Testis (tissue), 5 donors: ENCODE measurements at places on chromosomes 16 and 17.
A peak's percentile ranks its signal among the peaks of the same experiment; 100 is the strongest.

- DNase-seq: no peak
Observed at GRCh38 chr16:71297341-71297634, 8.1 kb upstream of the CMTR2 start.

DNA sequence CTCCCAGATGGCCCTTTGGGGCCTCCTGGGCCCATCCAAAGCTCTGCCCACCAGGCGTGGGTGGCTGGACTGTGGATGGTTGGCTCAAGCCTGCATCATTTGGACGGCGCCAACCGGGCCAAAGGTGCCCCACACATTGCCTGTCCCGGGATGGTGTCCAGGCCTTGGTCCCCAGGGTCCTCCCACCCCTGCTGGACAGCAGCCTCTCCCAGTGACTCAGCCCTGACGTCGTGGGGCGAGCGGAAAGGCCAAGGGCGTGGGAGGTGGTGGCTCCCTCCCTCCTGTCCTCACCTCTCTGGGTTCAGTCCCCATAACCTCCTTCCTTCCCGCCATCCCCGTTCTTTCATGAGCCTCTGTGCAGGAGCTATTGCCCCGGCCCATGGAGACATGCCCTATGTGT is 42.1 kb upstream of the DLX4 start:
- no peak for DNase-seq

DNA sequence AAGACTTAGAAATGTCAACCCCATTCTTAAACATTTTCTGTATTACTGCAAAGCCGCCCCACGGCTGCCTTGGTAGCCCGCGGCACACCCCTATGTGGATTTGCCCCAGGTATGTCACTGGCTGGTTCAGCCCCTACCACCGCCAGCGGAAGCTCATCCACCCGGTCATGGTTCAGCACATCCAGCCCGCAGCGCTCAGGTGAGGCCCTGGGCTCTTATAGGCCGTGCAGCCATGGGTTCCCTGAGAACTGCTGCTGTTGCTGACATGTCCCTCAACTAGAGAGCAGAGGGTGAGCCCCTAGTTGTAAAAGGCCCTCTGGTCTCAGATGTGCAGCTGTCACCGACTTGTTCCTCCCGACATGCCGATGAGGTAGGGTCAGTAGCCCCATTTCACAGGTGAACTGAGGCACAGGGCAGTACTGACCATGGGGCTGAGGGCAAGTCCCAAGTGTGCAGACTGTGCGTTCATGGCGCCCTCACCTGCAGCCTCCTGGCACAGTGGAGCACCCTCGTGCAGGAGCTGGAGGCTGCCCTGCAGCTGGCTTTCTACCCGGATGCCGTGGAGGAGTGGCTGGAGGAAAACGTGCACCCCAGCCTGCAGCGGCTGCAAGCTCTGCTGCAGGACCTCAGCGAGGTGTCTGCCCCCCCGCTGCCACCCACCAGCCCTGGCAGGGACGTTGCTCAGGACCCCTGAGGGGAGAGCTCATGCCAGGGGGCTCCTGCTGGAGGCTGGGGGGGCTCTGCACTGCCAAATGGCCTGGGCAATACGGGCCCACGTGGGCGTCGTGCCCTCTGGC is 8.7 kb downstream of the CYBC1 start:
- DNase-seq: no peak

DNA sequence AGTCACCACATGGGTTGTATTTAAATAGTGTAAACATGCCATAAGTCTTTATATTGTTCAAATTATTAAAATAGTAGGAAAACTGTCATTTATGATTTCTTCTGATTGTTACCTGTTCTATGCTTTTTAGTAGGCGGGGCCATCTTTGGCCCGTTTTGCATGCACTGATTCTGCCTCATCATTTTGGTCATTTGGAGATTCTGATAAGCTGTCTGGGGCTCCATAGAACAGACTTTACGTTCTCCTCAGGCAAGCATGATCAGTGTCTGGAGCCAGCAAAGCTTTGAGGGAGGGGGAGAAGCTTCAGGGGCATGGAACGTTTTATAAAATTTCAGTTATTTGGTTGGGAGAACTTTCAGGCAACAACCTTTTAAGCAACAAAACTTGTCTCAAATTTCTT is 8.8 kb downstream of the NDEL1 start:
- DNase-seq: no peak

- no peak for DNase-seq
Observed at GRCh38 chr17:10161386-10161785, 37.0 kb downstream of the GAS7 start.

DNA sequence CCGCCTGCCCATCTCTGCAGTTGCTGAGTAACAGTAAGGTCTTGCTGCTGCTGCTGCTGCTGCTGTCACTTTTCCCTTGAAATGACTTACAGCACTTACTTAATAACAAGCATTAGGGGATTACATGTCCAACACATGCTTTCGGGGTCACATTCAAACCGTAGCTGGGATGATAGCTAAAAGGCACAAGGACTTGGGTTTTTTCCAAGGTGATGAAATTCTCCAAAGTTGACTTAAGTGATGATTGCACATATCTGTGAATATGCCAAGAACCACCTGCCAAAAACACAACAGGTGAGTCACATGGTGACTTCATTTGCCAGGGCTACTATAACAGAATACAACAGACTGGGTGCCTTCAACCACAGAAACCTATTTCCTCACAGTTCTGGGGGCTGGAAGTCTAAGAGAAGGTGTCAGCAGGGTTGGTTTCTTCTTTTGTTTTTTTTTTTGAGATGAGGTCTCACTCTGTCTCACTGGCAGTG is 121.9 kb upstream of the TNRC6C start:
- no peak for DNase-seq

GRCh38 chr16:2296661-2297505 is 29.0 kb upstream of the RNPS1 start:
- DNase-seq: peak; percentile 88

DNA sequence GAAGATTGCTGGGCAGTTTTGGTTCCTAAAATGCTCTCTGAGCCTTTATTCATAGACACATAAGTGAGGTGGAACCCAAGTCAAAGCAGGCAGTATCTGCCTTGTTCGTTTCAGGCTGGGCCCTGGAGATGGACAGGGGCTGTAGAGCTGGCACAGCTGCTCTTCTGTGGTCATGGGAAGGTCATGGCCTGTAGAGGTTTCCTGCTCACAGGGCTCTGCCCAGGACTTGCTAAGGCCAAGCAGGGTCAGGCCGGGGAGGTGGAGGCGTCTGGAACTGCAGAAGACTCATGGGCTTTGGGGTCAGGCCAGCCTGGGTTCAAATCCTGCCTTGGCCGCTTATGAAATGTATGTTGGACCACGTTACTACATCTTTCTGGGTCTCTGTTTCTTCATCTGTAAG is 50.2 kb downstream of the IRX5 start:
- DNase-seq: no peak

- DNase-seq: no peak
Observed at GRCh38 chr17:334974-335481, 17.6 kb downstream of the RPH3AL start.

DNA sequence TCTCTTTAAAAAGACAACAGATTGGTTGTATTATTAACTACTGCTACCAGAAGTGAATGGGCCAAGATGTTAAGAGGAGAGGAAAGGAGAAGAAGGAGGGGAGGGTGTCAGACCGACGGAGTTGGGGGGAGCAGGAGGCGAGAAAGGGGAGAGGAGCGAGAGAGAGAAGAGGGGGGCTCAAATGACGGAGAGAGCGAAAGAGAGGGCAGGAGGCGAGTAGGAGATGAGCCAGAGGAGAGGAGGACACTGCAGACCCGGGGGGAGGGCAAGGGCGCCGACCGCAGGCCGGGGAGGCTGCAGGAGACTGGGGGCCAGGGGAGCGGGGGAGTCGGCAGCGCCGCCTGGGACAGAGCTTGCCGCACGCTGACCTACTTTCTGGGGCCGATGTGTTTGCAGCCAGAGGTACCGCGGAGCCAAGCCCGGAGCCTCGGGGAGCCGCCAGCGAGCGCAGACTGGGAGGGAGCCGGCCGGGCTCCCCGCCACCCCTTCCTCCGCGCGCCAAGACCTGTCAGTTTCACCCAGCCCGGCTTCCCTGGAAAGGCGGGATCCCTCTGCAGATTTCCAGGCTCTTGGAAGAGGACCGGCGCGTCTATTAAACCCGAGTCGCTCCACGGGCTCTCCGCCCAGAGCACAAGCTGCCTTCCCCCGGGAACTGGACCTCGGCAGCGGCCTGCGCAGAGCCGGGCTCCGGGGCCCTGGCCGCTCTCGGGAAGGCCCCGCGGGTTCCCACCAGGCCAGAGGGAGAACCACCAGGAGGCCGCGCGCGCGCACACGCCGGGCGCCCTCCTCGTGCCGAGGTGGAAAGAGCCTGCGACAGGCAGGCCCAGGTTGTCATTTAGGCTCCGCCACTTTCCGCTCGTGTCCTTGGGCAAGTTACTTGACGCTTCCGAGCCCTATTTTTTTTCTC is 74.6 kb downstream of the CMC2 start:
- peak; percentile 86 for DNase-seq

- no peak for DNase-seq
Observed at GRCh38 chr17:48308581-48308980, 121.4 kb downstream of the SKAP1 start.

- no peak for DNase-seq
Observed at GRCh38 chr17:40314584-40314956, 5.6 kb downstream of the RARA start.

- DNase-seq: no peak
Observed at GRCh38 chr17:69067274-69068047, 6.7 kb upstream of the ABCA9 start.

DNA sequence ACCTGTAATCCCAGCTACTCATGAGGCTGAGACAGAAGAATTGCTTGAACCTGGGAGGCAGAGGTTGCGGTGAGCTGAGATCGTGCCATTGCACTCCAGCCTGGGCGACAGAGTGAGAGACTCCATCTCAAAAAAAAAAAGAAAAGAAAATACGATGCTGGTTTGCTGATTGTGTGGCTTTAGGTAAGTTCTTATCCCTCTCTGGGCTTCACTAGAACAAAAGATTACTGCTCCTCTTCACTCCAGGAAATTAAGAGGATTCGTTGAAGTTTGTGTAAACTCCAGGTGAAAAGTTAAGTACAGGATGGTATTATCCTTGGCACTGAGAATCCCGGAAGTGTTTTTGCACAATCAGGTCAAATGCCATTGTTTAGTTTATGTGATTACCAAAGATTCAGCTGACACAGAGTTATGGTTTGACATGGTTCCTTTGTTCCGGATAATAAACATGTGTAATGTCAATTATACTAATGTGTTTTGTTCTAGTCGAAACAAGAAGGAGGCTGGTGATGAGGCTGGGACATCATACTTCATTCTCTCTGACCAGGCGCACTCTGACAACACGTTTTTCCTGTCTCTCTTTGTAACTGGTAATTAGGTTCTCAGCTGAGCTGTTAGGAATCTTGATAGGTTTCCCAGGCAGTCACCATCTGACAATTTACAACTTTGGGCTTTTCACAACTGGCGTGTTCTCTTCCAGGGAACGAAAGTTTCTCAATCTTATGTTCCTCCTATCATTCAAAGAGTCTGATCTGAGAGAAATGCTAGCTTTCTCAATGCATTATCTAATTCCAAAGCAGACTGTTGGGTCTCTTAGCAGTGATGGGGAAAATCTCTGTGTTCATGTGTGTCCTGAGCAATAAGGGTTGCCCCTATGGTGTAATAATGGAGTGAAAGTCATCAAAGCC is 10.8 kb upstream of the TAOK1 start:
- no peak for DNase-seq

- no peak for DNase-seq
Observed at GRCh38 chr17:31200287-31200686, 96.8 kb downstream of the OMG start.

DNA sequence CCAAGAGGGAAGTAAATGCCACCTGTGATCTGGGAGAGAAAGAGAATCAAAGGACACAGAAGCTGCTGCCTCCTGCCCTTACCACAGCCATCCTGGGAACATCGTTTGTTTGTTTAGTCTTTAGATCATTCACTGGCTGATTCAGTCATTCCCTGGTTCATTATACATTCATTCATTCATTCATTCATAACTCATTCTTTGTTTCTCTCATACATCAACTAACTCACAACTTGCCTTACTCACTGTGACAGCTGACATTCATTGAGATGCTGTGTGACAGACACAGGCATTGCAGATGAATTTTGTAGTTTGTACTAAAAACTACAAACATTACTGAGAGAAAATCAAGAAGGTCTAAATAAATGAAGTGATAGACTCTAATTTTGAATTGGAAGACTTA is 291.0 kb upstream of the TNRC6C start:
- no peak for DNase-seq

DNA sequence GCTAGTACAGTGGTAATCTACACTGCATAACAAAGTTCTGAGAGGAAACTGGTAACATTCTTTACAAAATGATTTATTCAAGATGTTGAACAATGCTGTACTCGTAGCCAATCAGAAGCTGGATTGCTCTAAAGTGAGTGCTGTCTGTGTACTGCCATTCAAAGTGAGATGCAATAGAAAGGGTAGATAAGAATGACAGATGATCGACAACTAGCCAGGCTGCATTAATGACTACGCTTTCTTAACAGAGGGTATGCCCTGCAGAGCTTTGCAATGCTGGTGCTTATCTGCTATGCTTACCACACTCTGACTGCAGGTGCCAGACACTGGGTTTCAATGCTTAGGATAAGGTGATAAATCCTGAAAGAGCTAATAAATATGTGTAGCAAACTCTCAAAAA is 46.1 kb upstream of the SLC25A19 start:
- no peak for DNase-seq

- no peak for DNase-seq
Observed at GRCh38 chr16:12017558-12017957, 41.0 kb downstream of the SNX29 start.

DNA sequence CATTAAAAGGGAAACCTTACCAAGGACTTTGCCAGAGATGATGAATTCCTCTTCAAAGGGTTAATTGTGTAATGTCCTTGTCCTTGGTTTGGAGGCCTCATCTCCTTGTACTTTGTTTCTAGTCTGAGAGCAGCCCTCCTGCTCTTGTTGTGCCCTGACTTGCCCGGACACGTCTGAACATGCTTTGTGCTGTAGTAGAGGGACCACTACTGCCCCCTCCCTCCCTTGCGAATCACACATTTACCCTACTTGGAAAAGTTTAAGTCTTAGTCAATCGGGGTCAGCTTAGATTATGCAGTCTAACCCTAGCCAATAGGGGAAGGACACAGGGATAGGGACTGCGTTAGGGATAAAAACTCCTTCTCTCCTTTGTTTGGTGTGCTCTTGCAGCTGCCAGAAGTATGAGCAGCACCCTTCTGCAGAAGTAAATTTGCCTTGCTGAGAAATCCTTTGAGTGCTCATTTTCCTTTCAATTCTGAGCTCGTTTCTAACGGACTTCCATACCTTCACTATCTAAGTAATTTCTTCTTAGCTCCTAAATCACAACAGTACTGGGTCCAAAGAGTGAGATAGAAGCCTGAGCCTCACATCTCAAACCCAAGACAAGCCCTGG is 26.4 kb upstream of the CLEC3A start:
- DNase-seq: no peak

GRCh38 chr16:63702981-63703590 is 1418.8 kb downstream of the CDH11 start:
- no peak for DNase-seq

- DNase-seq: no peak
Observed at GRCh38 chr16:84294531-84295142, at the start of gene WFDC1. Gene WFDC1, plus strand, starts transcription at chr16:84294878. Its CDS starts 94 bp downstream, at chr16:84294972.

DNA sequence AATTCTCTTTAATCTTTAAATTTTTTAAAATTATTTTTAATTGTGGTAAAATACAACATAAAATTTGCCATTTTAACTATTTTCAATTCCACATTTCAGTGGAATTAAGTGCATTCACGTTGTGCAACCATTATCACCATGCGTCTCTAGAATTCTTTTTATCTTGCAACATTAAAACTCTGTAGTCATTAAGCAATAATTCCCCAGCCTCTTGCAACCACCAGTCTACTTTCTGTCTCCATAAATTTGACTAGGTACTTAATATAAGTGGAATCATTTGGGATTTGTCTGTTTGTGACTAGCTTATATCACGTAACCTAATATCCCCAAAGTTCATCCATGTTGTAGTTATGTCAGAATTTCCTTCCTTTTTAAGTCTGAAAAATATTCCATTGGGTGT is 79.1 kb downstream of the TAOK1 start:
- no peak for DNase-seq
